ENCODE measurements at places on chromosomes 5 and 9.

- no peak for DNase-seq
These were observed 179.9 kb downstream of the ST8SIA4 start for GRCh38 chr5:100723229-100723628.

DNA sequence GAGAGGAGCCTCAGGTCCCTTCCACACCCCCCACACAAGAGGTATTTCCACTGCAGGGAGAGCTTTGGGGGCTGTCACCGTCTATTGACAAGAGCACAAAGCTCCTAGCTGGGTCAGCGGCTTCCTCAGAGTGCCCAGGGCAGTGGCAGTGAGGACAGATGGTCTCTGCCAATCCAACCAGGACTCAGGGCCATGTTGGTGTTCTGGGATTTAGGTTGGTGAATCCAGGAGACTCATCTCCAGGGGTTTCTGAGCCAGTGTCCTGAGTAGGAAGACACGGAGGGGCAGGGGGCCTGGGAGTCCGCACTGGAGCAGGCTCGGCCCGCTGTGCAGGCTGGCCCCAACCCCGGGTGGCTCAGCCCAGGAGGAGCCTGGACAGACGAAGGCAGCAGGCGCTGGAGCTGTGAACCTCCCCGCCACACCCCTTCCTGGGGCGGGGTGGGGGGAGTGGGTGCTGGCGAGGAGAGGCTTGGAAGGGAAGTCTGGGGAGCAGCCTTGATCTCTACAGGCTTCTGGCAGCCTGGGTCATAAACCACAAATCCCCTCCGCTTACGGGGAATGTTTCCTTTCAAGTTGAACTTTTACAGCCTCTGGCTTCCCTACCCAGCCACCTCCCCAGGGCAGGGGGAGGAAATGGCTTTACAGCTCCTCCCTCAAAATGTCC is 19.6 kb downstream of the CRB2 start:
- peak; percentile 86 for DNase-seq

DNA sequence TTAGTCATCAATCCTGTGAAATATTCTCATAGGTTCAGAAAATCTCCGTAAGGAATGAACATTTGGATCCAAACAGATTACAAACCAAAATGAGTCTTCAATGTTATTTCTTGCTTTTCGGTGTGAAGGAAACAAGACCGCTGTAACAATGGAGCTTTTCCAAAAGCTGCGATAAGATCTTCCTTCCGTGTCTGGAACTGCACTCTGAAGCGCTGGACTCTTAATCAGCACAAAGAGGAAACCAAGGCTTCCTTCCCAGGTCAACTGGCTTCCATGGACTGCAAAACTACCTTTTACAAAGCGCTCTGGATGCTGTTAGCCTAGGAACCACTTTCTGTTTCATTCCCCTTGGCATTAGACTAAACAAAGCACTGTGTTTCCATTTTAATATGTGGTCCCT is 137.9 kb upstream of the BASP1 start:
- no peak for DNase-seq

GRCh38 chr9:89574309-89574708 is 30.5 kb upstream of the GADD45G start:
- no peak for DNase-seq

DNA sequence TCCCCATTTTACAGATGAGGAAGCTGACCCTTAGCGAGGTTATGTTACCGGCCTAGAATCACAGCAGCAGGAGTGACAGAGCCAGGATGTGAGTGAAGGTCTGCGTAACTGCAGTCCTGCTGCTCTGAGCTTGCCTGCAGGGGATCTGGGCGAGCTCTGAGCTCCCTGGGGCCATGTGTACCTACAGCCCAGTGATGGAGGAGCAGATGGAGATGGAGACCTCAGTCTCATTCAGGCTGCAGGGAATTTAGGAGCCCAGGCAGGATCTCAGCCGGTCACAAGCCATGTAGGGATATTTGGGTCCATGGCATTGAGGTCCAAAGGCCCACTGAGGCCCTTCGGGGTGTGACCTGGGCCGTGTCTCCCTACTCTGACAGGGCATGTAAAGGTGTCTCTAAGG is 170.6 kb downstream of the CACNA1B start:
- no peak for DNase-seq

DNA sequence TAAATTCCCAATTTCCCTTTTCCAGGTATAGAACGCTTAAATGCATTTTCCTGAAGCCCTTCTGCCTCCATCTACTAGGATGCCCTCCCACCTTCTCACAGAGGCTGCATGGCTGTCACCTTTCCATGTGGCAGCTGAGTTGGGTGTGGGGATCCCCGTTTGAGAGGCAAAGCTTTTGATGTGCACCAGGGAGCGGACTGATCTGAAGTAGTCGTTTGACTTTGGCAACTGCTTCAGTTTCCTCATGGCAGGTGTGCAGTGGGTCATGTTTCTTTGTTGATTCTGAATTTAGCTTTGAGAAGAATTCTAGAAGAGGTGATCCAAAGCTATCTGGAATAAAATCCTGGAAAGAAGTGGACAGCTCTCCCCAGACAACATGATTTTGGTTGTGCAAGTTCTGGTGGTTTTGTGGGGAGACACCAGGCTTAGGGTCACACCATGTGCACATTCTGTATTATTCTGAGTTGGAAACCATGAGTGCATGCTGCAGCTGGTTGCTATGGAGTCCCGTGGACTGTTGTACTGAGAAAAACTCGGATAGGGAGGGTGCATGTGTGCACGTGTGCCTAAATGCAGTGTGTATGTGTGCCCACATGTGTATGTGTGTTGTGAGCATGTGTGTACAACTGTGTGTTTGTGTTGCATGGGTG is 63.5 kb downstream of the GADD45G start:
- DNase-seq: no peak

GRCh38 chr5:80208381-80208780 is 47.5 kb downstream of the SERINC5 start:
- no peak for DNase-seq

DNA sequence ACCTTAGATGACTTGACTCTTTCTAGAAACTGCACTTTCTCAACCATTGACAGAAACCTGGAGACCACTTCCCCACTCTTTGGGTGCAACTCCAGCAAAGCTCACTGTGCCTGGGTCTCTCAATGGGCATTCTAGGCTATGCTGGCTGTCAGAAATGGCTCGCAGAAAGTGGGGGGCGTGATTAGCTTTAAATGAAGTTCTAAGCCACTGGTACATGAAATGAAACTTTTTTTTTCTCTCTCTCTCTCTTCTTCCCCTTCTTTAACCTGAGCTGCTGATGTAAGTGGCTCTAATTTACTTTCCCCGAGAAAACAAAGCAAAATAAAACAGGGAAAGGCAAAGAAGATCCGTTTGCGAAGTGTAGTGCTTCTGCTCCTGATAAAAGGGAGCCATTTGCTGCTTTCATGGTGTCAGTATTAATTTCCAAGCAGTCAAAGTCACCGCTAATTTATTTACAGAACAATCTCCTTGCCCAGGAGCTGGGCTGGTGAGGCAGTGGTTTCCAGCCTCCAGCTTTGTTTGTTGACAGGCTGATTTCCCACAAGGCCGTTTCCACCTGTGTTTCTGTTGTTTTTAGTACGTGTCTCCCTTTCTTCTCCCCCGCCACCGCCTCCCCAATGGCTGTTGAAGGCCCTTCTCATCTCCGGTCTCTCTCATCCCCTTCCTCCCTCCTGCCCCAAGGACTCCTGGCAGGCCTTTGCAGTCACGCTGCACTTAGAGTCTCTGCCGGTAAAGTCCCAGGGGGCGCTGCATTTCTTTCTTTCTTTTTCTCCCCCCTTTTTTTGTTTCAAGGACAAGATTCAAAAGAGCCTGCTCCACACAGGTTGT is 422.9 kb downstream of the EBF1 start:
- no peak for DNase-seq

- DNase-seq: no peak
These were observed 140.3 kb downstream of the ZNF608 start for GRCh38 chr5:124606093-124606492.

DNA sequence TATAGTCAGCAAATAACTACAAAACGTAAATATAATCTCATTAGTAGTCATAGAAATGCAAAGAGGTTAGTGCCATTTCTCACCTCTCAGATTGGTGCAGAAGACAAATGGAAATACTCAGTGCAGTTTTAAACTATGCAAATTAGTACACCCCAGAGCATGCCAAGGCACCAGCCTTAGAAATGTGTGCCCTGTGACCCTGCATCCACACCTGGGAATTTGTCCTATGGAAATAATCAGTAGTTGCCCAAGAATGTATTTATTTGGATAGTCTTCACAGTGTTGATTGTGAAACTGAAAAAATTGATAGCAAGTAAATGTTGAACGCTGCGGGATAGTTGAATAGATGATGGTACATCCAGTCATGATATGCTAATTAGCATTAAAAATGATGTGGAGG is 152.7 kb downstream of the KDM4C start:
- no peak for DNase-seq

- DNase-seq: no peak
These were observed 76.2 kb downstream of the SLF1 start for GRCh38 chr5:94694671-94695070.

DNA sequence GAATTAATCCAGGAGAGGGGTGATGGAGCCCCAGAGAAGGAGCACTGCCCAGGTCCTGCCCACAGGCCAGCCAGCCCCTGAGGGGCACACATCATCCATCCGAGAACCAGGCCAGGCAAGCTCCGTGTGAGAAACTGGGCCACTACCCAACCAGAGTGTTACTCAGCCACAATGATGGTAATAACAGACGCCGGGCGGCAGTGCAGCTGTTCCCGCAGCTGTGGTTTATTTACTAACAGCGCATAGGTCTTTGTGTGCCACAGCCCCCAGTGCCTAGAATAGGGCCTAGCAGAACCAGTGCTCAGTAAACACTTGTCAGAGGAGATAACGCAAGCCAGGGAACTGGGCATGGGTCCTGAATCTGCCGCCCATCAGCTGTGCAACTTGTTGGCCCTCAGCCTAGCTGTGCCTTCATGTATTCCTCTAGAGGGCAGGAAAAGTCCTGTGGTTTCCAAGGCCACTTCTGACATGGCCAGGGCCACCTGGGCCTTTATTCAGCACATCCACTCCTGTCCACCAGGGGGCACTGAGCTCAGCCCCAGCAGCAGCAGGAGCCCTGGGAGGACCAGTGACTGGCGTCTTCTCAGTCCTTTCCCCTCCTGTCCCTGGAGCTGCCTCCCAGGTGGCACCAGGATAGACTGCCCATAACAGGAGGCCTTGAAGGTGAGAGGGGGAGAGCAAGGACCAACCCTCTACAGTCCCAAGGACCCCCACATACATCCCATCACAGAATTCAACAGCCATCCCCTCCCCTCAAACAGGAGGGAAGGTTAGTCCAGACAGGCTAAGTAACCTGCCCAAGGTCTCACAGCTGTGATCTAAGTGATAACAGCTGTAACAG is 2.1 kb downstream of the MXD3 start:
- peak; percentile 83 for DNase-seq

- peak; percentile 42 for DNase-seq
These were observed 191.5 kb downstream of the ROR2 start for GRCh38 chr9:91758491-91758981.
